ENCODE measurements at places on chromosomes 6 and 20. TPM values are rescaled to one million over a fixed set of nuclear protein-coding genes. Genes with fewer than 3 reads are reported as not detected.

MEP1A gene
- not detected for total RNA-seq

FLOT1 gene
- total RNA-seq = 168 TPM

PSORS1C1 gene
- total RNA-seq = 0.21 TPM

RNF182 gene
- 8.1 TPM for total RNA-seq

PRDM1 gene
- 0.67 TPM for total RNA-seq

MAP1LC3A gene
- 104 TPM for total RNA-seq

DNA sequence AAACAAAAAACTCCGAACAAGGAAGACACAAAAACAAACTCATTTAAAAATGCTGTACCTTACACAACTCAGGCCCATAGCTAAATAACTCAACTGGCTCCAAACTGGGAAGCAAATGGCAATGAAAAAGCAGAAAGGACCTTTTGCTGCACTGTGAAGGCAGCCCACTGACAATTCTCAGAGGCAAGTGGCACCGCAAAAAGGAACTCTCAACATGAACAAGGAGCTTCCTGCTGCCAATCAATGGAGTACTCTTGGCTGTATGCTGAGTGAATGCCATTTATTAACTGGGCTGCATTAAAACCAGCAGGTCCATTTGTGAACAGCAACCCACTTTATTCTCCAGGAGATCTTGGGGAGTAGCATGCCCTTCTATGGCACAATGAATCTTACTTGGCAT, 209.9 kb downstream of the PTPRK start:
- DNase-seq = no peak

DNA sequence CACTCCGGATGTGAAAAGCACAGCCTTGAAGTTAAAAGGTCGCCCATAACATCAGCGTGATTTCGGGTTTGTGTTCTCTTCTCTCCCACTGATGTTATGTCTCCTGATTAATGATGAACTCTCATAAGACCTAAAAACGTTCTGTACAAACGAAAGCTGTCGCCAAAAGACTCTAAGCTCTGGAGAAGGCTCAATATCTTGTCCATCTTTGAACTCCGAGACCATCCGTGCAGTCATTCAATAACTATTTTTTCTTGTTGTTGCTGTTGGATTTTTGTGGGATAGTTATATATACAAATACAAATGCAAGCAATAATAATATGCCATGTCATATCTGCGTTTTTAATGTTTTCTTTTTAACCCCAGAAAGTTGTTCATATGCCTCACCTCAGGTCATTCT, 291.8 kb upstream of the MARCKS start:
- DNase-seq = no peak

DNA sequence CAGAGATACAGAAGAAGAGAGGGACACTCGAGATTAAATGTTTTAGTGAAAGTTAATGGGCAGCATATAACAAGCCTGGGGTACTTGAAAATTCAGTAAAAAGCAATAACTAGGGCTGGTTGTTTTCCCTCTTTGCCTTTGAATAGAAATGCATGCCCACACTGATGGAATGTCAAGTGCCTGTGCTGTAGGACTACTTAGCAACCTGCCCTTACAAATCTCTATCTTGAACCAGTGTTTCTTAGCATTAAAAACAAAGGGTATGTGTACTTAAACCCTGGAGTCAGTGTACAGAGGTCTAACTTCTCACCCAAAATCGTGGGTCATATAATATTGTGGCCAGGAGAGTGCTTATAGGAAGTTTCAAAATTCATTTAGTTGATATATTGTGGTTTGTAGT, 37.1 kb downstream of the RNF144B start:
- no peak for DNase-seq

DNA sequence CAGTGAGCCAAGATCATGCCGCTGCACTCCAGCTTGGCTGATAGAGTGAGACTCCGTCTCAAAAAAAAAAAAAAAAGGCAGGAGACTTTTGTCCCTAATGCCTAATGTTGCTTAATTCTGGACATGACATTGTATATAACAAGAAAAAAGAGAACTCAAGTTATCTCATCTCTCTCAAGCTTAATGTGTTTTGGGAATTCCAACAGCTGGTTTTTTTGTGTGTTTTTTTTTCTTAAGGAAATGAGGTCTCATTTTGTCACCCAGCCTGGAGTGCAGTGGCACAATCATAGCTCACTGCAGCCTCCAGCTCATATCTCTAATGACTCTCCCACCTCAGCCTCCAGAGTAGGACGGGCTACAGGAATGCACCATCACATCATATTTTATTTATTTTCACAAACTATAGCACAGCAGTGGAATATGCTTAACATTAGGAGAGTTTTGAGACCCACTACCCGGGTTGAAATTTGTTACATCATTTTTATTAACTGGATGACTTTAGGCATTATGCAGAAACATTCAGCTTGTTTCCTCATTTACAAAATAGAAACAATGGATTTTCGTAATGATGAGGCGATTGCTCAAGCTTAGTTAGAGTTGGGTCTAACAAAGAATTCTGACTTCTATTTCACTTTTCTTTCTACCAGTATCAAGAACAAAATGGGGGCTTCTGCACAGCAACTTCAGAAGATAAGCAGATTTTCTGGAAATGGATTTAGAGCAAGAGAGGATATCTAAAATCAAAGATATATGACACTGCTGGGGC, 104.1 kb upstream of the BTN3A2 start:
- no peak for DNase-seq

- no peak for DNase-seq
Observed at GRCh38 chr6:144647406-144647964, 362.4 kb downstream of the UTRN start.

DNA sequence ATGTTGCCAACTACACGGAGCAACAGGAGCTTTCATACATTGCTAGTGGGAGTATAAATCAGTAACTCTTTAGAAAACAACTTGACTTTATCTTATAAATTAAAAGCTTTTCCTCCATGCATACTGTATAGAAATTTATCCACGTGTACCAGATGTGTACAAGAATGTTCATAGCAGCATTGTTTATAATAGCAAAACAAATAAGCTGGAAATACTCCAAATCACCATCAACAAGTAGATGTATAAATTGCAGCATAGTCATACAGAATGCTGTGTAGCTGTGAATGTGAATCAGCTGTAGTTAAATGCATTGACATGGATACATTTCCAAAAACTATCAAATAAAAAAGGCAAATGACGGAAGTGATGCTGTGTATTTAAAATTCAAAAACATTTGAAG, 6.0 kb downstream of the PSMF1 start:
- no peak for DNase-seq

DNA sequence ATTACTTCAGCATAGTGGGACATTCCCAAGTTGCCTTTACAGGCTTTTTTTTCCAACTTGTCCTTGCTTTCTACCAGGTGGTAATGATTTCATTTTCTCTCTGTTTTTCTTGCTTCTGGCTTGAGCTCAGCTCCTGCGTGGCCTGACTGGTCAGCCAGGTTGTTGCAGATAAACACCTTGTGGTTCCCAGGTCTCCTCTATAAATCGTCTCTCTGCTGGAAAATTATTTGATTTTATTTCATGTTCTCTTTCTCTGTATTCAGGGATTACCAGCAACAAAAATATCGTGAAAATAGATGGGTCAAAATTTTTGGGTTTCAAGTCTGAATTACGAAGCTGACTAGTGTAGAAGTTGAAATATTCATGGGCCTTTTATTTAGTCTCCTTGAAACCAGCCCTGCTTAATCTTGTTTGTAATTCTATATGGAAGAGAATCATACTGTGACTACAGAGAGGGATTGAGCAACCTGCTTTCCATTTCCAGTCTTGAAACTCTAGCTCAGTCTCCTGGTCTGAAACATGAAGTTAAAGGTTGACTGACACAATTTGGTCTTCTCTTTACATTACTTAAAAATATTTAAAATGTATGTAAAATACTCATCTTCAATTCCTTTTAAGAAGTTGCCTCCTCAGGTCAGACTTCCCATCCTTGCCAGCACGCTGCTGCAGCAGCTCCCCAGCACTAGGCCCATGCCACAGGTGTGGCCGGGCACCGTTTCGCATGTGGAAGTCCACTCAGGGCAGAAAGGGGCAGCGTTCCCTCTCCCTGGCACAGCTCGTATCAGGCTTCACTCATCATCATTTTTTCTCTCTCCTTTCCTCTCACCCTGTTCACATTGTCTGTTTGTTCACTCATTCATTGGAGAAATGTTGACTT, 7.1 kb downstream of the DUSP22 start:
- no peak for DNase-seq

Measured in myocyte (in vitro differentiated cells).